ENCODE measurements at places on chromosomes 2 and 18.

- DNase-seq = no peak
Measured at GRCh38 chr18:48962994-48963561, 12.3 kb upstream of the SMAD7 start.

DNA sequence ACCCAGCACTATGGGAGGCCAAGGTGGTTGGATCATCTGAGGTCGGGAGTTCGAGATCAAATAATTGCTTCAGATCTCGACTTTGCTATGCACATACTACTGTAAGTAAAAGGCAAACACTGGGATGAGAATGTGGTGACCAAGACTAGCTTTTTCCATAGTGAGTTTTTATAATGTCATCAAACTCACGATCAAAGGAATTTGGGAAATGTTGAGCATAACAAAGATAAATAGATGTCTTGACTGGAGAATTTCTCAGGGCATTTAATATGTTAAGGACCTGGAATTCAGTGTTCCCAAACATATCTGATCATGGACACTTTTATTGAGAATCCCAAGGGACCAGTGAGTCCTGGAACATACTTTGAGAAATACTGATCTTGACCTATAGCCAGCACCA lies 205.6 kb downstream of the ARHGAP15 start:
- DNase-seq = no peak

DNA sequence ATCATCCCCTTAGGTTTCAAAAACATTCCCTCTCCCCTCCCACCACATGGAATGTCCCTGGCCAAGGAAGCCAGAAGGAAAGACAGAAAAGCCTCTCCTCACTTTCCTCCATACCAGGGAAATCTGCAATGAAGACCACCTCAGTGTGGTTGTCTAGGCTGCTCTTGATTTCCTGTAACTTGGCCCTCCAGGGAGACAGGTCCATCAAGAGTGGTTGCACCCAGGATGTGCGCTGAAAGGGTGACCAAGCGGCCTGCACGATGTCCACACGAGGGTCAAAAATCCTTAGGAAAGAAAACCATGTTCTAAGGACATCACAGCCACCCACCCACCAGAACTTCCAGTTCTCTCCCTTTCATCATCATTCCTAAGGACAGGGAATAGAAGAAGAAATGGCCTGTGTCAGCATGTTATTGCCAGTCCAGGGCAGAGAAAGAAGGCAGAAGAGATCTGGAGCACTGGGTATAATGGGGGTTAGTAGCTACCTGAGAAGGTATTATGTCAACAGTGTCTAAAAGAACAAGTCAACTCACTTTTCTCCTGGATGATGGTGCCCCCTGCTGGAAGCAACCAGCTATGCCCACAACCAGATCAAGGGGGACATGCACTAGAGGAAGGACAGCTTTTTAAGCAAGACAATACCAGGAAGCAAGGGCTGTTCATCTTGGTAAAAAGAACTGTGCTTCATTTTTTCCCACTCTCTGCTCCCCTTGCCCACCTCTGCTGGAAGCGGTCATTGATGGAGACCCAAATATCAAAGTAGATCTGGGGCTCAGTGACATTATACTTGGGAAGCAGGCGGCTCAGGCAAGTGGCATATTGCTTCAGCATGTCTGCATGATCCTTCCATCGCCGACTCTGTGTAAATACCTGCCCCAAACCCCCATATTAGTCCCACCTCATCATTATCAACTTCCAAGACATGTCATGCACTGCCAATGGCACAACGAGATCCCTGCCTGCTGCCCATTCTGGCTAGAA lies 9.3 kb downstream of the GGCX start:
- peak; percentile 84 for DNase-seq

GRCh38 chr2:119142824-119143223 lies 15.7 kb downstream of the C1QL2 start:
- no peak for DNase-seq

DNA sequence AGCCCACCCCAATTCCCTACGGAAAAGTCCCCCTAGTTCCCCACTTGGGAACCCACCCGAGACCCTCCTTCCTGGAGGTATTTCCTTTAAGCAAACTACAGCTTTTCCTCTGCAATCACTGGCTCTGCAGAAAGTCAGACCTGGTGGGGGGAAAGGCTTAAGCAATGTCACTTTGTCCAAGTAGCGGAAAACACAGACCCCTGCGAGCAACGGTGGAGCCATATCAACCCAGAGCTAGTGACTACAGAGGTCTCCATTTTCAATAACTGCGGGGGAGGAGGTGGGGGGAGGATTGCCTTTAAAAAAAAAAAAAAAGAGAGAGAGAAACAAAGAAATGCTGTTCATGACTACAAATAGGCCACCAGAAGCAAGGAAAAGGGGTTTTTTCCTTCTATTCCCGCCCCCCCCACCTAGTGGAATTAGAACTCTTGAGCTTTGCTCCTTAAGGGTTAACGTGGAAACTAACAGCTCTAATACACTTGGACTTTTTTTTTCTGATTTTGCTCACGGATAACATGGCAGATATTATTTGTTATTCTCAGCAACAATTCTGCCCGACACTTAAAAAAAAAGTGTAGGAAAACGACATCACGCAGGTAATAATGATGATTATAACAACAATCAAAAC lies 1.1 kb upstream of the FRZB start:
- DNase-seq = no peak

DNA sequence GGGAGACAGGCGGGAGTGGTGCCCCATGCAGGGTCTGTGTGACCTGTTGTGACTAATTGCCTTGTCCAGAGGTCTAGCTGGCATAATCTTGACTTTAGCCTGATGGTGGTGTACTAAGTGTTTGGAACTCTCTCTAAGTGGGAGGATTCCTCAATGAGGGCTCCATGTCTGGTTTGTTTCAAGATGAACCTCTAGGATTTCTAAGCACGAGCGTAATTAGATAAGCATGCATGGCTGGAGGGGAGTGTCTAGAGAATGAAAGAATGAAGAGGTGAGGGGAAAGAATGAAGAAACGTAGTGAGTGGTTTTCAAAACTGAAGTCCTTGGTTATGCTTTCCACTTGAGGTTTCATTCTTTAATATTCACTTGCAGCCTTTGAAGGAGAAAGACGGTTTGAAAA lies 833.2 kb upstream of the GYPC start:
- no peak for DNase-seq

DNA sequence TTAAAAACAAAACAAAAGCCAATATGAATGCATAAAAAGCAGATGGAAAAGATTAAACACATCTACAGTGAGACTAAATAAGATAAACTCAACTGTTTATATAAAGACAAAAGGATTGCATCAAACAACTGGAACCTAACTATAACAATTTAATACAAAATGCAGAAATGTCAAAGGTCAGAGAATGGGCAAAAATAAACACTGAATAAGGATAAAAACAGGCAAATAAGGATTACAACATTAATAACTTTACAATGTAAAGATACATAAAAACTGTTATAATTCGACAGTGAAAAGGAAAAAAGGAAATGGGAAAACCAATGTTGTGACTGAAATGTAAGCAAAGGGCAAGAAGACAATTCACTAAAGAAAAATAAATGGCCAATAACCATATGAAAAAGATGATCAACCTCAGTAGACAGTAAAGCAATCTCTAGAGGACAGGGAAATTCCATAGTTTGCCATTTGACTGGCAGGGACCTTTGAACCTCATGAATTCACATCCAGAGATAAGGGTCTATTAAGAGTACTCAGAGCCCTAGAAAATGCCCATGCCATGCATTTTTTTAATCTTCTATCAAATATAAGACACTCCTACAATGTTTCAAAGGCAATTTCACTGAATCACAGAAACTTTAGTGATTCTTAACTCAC lies 83.7 kb downstream of the TMEM131 start:
- no peak for DNase-seq

GRCh38 chr2:146873646-146874259 lies 971.1 kb upstream of the ACVR2A start:
- no peak for DNase-seq

- no peak for DNase-seq
Measured at GRCh38 chr2:190328573-190329147, 9.0 kb upstream of the HIBCH start.

- no peak for DNase-seq
Measured at GRCh38 chr2:11788461-11789124, 42.2 kb downstream of the LPIN1 start.

DNA sequence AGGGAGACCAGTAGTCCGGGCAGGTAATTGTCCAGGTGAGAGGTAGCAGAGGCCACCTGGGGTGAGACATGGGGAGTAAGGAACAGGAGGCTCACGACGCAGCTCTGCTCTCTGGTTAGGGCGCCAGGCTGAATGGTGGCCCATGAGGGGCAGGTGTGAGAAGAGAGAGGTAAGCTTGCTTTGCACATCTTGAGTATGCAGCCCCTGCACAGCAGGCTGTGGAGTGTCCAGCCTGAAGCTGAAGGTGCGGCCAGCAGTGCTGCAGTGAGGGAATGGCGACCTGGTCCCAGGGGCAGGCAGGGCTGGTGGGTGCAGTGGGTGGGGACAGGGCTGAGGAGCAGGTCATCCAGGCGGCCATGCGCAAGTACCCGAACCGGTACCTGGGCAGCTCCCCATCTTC lies 15.7 kb downstream of the PRELID3A start:
- no peak for DNase-seq

GRCh38 chr18:45617284-45617683 lies 2.0 kb downstream of the SLC14A2 start:
- DNase-seq = no peak

DNA sequence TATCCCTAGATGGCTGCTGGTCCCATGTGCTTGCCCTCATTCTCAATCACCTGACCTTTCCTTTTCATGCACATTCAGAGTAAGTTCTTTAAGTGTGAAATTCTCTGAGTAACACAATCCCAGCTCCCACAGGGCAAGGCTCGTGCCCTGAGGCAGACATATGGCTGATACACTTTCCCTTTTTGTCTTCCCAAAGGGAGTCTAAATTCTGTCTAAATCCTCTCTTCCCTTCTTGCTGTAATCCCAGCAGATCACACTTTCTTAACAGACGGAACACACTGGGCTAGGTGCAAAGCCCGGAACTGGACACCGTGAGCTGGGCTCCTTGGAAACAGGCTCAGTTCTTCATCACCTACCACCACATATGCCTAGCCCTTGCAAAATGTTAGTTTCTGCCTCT lies 147.6 kb downstream of the GALNT14 start:
- no peak for DNase-seq

DNA sequence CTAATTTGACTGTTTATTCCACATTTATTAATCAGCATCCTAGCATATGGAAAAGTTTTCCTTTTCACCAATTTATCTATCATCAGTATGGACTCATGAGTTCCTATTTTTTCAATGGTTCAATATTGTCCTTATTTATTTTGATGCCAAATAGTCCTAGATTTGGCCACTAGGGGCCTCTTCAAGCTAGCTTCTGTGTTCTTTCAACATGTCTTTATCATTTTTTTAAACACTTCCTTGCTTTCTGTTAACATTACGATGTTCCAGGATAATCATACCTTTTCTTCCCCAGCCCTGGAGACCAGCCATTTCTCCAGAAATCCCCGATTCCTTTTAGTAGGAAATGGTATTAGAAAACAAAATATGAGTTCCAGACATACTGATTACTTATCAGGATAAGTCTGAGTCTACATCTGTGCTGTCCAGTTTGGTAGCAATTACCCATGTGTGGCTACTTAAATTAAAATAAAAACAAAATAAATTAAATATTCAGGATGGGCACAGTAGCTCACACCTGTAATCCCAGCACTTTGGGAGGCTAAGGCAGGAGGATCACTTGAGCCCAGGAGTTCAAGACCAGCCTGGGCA lies 70.6 kb downstream of the RPE start:
- no peak for DNase-seq

DNA sequence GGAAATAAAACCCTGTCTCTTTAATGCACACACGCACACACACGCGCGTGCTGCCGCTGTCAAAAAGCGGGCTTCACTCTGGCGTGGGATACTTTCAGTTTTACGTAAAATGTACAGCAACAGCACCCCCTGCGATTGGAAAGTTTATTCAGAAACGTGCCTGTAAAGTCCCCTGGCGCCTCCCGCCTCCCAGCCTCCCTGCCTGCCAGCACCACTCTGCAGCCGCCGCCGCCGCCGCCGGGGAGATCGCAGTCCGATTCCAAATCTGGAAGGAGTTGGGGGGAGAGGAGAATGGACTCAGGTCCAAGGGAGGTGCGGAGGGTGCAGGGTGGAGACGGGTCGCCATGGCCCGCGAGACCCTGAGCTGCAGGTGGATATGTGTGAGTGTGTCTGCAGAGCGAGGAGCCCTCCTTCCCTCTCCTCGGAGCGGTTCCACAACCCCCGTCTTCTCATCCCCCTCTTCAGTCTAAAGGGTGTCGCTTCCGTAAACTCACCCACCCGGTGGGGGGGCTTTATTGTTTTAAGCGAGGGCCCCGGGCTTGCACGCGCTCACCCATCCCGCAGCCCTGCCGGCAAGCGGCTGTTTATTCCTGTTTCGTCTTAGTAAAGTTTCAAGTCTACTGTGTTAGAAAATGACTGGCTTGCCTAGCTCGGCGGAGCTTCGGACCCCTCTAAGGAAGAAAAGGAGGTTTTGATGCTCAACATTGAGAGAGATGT lies 1.8 kb upstream of the BCL11A start:
- peak; percentile 36 for DNase-seq

DNA sequence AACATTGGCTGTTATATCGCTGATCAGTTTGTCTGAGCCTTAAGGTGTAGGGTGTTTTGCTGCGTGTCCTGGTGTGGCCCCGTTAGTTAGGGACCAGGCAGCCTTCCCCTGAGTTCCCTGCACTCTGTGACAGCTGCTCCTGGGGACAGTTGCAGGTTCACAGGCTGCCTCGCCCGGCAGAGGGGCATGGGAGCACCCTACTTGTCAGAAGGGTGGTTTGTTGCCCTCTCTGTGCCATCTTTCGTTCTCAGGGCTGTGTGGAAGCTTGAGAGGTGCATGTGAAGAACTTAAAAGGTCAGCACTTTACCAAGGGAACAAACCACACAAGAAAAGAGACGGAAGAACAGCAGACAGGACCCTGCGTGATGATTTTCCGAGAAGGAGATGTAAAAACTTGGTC lies 159.6 kb downstream of the LDLRAD4 start:
- DNase-seq = no peak

DNA sequence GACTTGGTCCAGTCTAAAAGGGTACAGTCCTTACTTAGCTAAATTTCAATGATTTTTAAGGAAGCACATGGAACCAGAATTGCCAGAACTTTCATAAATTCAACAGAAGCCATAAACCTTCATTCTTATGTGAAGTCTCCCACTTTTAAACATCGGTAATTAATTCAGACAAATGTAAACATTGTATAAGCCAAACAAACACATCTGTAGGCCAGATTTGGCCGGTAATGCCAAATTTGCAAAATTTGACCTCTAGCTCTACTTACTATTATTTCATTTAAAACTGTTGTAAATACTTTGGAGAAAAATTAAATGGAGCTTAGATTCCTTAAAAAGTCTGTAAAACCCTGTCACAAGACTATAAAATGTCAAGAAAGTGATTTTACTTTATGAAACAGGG lies 83.2 kb upstream of the GALNT5 start:
- DNase-seq = no peak

GRCh38 chr2:224819075-224819474 lies 102.9 kb upstream of the CCDC195 start:
- DNase-seq = no peak

GRCh38 chr18:54003195-54003594 lies 221.3 kb downstream of the MBD2 start:
- no peak for DNase-seq

DNA sequence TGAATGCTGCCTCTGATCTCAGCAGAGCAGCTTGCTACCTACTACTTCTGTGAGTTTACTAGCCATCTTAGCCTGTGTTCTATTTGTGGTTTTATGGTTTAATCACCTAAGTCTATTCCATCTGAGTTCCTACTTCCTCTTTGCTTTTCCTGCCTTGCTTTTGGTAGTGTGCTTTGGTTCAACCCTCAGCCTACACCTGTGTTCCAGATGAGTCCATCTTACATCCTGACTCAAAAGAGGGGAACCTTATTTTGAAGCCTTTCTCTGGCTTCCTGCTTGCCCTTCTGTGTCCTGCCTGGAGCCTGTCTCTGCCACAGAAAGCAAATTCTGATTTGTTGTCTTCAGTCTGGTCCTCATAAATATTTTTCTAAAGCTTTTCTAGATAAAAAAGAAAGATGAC lies 530.3 kb upstream of the MEX3C start:
- DNase-seq = no peak

Data from stimulated activated CD8-positive, alpha-beta memory T cell treated with anti-CD3 and anti-CD28 coated beads, Interleukin-4, amount 100 ng/mL, for 4 hours (primary cell).